ENCODE measurements at places on chromosomes 12 and 14.

GRCh38 chr14:58469309-58469708 is 41.8 kb downstream of the KIAA0586 start:
- DNase-seq = no peak

GRCh38 chr14:71348817-71349216 is 441.6 kb downstream of the PCNX1 start:
- DNase-seq = no peak

- DNase-seq = no peak
Measured at GRCh38 chr12:108309674-108310312, 29.3 kb downstream of the CMKLR1 start.

DNA sequence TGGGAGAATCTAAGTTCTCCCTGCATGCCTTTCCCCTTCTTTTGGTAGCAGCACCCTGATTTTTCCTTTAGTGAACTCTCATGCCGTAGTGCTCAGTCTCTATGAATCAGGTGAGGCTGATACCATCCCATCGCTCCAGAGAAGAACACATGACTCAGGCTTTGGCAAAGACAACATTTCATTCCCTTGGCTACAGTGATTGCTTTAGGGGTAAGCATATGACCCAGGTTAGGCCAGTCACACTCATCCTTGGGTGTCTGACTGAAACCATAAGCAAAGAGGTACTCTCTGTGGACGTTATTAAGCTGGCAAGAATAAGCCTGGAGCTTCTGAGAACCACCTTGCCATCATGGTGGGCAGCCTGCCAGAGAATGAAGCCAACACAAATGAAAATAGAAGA is 141.8 kb downstream of the MYRFL start:
- peak; percentile 83 for DNase-seq

DNA sequence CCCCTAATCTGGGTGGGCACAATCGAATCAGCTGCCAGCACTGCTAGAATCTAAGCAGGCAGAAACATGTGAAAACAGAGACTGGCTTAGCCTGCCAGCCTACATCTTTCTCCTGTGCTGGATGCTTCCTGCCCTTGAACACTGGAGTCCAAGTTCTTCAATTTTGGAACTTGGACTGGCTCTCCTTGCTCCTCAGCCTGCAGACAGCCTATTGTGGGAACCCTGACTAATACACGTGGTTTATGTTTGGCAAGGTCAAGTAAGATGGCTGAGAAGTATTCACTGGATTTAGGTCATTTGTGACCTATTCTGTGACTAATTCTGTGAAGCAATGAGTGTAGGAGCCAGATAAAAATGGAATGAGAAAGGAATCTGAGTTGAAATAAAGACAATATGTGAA is 11.0 kb downstream of the GPR135 start:
- DNase-seq = peak; percentile 98

DNA sequence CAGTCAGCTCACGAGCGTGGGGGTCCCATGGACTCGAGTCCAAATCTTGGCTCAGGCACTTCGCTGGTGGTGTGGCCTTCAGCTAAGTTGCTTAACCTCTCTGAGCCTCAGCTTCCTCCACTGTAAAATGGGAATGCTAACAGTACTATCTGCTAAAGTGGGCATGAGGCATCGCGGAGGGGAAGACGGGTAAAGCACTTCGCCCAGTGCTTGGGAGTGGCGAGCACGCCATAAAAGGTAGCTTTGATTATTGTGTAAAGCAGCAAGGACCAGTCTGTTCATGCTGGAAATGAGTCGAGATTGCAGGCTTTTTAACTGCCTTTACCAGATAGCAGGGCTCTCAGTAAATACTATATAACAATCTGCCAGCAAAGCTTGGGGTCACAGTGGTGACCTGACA is 24.5 kb downstream of the HRK start:
- no peak for DNase-seq

DNA sequence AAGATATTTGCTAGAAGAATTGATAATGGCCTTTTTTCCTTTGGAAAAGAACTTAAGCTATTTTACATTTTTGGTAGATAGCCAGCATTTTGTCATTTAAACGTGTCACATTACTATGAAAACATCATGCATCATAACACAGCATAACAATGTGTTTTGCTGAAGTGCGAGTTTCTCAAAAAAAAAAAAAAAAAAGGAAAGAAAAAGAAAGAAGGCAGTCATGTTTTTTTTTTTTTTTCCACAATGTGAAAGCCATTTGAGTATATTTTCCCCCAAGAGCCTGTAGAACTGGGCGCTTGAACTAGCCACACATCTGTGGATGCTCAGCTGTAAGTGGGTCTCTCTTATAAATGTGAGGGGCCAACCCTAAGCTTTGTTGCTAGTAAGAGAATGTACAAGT is 300.1 kb downstream of the AKAP6 start:
- DNase-seq = peak; percentile 36

GRCh38 chr12:25502118-25502517 is 51.0 kb downstream of the LMNTD1 start:
- DNase-seq = no peak

DNA sequence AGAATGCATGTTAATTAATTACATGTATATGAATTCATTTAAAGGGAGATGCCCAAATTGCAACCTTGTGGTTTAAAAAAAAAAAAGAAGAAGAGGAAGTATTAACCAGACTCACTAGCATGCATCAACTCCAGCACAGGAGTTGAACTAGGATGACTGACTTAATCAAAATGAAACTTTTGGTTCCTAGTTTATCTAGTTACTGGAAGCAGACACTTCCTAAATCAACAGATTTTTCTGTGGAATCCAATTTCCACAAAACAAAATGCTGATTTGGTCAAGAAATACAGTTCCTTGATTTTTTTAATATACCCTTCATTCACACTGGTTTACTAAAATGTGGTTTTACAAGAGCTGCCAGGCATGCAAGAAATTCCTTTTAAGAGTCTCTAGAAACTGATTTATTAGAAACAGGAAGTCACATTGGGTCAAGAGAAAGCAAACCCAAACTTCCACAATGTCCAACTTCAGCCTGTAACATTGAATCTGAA is 41.6 kb downstream of the ITPR2 start:
- DNase-seq = peak; percentile 24

DNA sequence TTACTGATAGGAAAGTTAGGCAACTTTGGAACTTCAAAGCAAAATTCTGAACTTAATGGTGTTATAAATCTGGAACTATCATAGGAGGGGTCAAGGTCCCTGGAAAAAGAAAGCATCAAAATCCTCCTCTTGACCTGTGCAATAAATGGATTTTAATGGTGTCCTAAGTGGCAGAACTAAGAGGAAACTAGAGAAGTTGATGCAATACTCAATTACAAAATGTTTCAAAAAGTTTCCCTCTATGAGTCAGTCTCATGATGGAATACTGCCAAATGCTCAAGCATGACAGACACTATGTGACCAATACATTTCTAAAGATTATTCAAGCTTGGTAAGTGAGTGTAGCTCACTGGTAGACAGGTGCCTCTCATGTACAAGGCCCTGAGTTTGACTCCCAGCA is 47.7 kb upstream of the ERGIC2 start:
- peak; percentile 93 for DNase-seq
